ENCODE measurements at places on chromosomes 3 and 15.

GRCh38 chr3:191641789-191642188, 180.8 kb downstream of the PYDC2 start:
- no peak for DNase-seq

- no peak for DNase-seq
Measured at GRCh38 chr3:14415501-14415900, 13.1 kb downstream of the SLC6A6 start.

DNA sequence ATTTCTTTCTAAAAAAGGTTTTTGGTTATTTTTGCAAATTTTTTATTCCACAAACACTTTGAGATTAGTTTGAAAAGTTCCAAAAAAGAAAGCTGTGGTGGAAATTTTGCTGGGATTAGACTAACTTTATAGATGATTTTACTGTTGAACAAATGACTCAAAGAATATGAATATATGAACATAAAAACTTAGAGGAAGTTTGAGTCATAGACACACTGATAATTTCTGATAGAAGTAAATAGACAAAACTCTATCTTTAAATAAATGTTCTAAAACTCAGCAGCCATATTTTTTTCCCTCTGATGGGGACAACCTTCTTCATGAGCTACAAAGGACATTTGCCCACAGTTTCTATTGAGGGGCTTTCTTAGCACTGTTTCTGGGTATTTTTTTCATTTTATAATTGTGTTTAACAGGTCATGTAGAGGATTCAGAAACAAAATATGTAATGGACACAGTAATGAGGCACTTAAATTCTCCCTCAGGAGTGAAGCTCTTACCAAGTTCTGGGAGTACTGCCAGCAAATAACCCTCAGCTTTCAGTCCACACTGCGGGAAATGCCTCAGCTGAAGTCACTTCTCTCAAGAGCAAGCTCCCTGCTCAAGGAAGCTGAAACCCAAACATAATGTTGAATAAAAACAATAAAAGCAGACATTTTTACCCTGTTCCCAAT, 157.6 kb downstream of the NFKBIZ start:
- DNase-seq, result peak; percentile 19

- no peak for DNase-seq
Measured at GRCh38 chr3:34279901-34280300, 481.5 kb downstream of the PDCD6IP start.

- DNase-seq, result no peak
Measured at GRCh38 chr15:71313806-71314205, 198.5 kb downstream of the THSD4 start.

GRCh38 chr3:132083583-132084279, 48.9 kb upstream of the CPNE4 start:
- no peak for DNase-seq

GRCh38 chr3:57896031-57896430, 112.2 kb upstream of the FLNB start:
- DNase-seq, result no peak

DNA sequence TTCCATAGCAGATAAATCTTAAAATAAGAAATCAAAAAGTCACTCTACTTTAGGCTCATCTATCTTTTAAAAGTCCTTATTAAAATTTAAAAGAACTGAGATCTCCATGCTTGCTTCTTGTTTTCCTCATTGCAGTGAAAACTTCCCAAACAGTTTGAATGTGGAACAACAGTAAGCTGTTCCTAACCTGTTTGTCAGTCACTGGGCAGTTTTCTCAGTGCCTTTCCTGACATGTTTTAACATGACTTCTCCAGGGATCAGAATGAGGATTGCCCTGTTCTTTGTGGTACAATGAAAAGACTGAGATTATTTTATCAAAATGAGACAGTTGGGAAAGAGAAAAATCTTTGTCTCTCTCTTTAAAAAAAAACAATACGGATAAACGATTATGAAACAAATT, 774 bp downstream of the GPR87 start:
- no peak for DNase-seq

DNA sequence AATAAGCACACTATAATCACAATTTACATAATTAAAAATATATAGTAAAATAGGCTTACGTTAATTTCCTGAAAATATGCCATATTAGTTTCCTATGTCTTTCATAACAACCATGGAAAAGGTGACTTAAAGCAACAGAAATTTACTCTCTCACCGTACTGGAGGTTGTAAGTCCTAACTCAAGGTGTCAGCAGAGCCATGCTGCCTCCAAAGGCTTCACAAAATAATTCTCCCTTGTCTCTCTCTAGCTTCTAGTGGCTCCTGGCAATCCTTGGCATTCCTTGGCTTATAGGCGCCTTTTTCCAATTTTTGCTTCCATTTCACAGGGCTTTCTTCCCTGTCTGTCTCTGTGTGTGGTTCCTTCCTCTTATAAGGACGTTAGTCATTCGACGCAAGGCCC, 7.6 kb downstream of the SI start:
- no peak for DNase-seq

DNA sequence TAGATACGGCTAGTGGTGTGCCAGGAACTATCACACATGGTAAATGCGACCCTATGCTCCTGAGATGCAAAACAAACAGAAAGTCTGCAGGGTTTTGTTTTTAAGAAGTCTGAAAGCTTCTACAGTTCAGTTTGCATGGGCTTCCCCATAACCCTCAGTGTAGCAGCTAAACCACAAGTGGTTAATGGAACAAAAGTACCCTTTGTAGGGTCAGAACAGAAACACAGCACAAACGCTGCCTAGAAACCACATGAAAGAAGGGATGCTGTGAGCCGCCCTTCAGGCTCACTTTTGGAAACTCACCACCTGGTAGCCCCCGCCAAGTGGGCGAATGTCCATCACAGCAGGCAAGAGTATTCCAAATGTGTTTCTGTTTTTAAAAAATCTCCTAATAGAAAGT, 46.2 kb downstream of the CTDSPL start:
- no peak for DNase-seq

- DNase-seq, result no peak
Measured at GRCh38 chr3:109480014-109480413, 142.7 kb upstream of the DPPA4 start.

GRCh38 chr3:108441518-108441917, 68.9 kb downstream of the MYH15 start:
- DNase-seq, result no peak

DNA sequence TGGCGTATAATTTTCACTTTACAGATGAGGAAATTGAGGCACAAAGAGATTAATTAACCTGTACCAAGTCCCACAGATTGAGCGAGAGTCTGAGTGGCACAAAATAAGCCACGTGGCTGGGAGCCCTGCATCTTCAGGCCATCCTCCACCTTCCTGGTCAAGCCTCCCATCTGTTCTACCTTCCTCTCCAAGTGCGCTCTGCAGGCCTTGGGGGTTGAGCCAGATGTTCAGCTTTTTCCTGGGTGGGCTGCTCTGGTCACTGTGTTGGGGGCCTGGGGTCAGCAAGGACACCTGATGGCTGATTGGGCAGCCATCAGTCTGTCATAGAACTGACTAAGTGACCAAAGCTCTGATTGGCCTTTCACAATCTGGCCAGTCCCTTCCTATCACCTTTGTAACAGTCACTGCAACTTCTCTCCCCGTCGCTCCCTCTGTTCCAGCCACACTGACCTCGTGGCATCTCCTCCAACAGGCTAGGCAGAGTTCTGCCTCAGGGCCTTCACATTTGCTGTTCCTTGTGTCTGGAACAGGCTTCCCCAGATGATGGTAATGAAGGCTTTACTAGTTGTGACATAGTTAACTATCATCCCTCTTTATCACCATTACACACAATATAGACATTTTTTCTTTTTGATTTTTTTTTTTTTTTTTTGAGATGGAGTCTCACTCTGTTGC, 46.8 kb downstream of the SCN5A start:
- DNase-seq, result no peak

- DNase-seq, result no peak
Measured at GRCh38 chr3:123094516-123095313, 27.9 kb downstream of the PDIA5 start.

DNA sequence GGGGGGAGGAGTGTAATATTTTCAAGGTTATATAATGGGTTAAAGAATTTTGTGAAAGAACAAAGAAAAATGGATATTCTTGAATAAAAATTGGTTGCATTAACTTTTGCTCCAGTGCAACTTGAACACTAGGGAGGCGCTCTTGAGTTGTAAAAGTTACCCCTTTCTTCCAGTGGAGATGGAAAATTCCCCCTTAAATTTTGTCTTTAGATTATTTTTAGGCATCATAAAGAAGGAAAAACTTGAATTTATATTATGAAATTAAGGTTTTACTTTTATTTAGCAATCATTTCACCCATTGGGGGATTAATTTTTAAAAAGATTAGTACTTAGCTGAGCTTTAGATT, 550 bp upstream of the CHD2 start:
- no peak for DNase-seq

DNA sequence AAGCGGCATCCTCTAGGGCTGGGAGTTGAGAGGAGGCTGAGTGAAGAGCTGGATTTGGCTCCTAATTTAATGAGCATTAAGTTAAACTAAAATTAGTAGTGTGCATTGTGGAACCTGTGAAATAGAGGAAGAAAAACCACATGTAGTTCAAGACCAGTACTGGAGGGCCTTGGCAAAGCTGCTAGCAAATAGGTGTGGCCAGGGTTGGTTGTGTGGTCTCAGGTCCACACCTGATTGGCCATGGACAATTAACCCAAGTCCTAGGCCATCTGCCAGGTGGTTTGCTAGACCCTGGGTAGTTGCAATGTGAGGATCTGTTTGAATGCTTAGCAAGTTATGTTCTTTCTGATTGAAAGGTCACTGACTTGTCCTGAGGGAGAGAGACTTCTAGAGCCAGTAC, 275.5 kb downstream of the PDCD6IP start:
- no peak for DNase-seq

DNA sequence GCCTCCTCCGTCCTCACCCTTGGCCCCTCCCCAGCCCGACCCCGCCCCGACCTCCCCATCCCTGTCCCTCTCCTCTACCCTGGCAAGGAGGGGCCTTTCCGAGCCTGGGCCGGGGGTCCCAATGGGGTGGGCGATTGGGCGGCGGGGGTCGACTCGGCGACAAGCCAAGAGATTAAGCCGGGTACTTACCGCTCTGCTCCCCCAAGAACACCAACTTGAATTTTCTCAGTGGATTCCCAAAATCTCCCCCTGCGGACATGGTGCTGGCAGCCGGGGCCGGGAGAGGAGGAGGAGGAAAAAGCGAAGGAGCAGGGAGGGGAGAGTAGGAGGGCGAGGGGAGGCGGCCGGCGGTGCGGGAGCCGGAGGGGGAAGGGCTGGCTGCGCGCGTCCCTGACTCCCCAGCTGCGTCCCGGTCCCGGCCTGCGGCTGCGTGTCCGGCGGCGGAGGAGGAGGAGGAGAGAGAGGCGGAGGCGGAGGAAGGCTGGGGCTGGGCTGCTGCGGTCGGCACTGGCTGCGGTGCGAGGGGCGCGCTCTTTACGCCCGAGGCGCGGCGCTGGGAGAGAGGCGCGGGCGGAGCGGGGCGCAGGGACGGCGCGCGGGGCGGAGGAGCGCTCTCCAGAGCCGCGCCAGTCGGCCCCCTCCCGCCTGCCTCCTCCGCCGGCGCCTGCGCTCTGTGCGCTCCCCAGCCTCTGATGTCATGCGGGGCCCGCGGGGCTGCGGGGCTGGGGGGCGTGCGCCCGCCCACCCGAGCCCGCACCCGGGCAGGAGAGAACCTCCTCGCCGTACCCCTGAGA, at the start of gene RAB6B:
Gene RAB6B, minus strand, starts transcription at position 675 of the 794 bp plus-strand sequence. Its CDS starts 416 bp downstream, at position 259.
- peak; percentile 51 for DNase-seq

GRCh38 chr3:114892131-114892879, 254.8 kb downstream of the ZBTB20 start:
- no peak for DNase-seq

DNA sequence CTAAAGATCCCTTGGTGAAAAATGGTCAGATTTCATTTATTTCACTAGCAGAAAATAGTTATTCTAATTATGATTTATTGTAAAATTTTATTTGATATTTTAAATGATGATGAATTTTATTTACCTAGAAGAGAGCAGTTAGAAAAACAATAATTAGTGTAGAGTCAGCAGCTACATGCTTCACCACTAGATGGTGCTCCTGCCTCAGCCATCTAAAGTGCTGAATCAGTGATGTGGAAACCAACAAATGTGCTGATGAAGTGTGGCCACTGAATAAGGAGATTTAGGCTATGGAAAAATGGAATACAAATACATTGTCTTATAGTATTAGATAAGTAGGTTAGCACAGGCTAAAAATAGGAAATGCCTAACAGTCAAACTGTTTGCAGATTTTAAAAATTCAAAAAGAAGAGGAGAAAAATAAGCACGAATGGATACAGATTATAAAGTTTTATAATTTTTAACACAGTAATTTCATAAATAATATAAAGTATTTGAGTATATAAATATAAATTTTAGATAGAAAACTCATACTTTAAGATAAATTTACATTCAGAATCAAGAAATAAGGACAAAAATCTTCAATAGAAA, 109.8 kb downstream of the PPP2R3A start:
- no peak for DNase-seq

DNA sequence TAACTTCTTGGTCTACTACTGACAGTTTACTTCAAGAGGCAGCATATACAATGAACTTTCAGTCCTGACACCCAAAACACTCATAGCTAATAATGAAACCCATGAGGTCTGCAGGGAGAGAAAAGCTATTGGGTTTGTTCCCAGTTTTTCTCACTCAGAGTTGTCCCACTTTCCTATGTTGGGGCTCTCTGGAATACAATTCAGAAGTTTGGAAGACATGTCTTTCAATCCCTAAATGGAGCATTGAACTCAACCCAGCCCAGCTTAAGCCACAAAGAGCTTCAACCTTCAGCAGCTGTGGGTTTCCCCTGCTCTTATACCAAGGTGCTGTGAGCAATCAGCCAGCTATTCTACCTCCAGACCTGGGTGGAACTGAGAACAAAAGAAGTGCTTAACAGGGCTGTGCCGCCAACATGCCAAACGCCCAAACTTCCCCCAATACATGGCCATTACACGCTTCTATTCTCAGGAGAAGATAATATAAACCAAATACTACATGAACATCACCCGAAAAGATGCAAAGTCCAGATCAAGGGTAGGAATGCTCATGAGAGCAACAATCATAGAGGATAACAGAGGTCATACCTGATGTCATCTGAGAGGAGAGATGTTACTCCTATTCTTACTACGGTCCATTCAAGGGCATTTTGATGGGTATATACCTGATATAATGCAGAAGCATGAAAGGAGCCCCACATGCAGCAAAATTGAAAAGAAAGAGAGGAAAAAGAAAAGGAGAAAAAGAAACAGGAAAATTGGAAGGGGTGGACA, 131.2 kb upstream of the TGFBR2 start:
- DNase-seq, result no peak

- no peak for DNase-seq
Measured at GRCh38 chr3:15325228-15325627, 7.2 kb downstream of the SH3BP5 start.

All from H54 (cell line).